ENCODE measurements at places on chromosomes 3 and 15.

- DNase-seq: no peak
Measured at GRCh38 chr3:115208066-115208750, 61.1 kb upstream of the ZBTB20 start.

GRCh38 chr3:36494461-36495109 is 114.3 kb downstream of the STAC start:
- DNase-seq: peak; percentile 74

- DNase-seq: no peak
Measured at GRCh38 chr3:171687581-171687980, 122.7 kb downstream of the PLD1 start.

DNA sequence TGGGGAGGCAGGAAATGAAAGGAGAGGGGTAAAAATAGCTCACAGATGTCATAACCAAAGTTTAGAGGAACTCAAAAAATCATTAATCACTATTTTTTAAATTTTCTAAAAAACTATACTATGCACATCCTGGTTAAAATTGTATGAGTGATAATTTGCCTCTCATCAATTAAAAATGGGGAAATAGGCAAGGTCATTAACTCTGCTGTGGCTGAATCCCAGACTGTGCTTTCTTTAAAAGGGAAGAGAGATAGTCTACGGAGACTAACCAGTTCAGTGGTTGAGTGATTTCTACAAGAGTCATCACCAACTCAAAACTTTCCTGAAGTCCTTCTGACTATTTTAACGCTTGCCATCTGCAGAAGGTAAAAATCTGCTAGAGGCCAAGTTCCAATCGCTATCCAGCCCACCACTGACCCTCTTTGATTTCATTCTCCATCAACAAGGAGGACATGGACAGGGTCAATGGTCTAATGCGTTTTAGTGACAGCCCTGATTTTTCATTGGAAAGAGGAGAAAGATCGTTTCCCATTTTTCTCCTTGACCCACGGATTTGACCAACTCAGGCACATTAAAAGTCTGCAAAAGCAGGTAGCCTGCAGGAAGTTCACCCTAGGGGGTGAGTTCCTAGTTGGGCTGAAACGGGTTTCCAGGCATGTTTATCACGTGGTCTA is 850 bp downstream of the SUCLG2 start:
- no peak for DNase-seq

- no peak for DNase-seq
Measured at GRCh38 chr15:39013262-39013661, 448.6 kb upstream of the RASGRP1 start.

DNA sequence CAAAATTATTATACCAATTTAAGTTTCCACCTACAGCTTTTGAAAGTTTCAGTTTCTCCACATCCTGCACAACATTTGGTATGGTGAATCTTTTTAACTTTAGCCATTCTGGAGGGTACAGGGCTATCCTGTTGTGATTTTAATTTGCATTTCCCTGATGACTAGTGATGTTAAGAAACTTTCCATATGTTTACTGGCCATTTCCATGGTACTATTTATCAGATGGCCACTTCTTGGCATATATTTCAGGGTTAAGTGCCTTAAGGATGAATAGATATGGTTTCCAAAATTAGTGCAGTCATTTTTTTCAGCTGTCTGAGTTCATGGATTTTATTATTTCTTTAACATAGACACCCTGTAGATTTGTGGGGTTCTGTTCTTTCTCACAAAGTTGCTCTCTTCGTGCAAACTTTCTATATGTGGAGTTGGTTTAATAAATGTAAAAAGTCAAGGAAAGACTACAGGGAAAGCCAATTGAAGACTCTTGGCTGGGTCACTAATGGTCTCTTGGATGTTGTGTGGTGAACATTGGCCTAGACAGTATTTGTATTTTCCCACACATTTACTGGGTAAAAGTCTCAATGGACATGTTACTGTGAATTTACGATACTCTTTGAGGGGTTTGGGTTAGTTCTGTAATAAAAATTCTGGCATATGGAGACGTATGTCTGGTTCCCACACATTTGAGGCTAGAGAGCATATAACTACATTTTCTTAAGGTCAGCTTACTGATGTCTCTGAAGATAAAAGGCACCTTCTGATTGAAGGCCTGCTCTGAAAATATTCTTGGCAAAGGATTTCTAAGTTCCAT is 147.5 kb upstream of the PDZRN3 start:
- no peak for DNase-seq

- DNase-seq: no peak
Measured at GRCh38 chr15:80831606-80832224, 52.5 kb downstream of the CEMIP start.

DNA sequence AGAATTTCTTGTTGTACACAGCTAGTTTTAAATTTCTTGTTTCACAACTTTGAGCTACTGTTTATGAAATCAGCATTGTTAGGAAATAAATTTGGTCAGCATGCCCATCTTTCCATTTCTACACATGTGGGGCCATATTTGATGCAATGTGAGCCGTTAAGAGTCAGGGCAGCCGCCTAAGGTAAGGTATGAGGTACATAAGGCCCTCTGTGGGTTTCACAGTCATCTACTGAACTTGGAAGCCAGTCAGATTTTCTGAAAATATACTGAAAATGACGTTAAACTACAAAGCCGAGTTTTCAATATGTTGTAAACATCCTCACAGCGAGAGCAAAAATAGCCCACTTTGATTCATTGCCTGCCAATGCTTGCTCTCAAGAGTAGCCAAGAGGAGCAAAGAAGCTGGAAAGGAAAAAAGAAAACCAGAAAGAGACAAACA is 94.7 kb upstream of the PDZRN3 start:
- DNase-seq: no peak

GRCh38 chr15:40330368-40330836 is 6.9 kb downstream of the INAFM2 start:
- no peak for DNase-seq

GRCh38 chr3:23071296-23071695 is 131.8 kb upstream of the UBE2E2 start:
- DNase-seq: no peak

GRCh38 chr3:77460326-77460725 is 420.4 kb downstream of the ROBO2 start:
- peak; percentile 24 for DNase-seq

GRCh38 chr3:37072892-37073291 is 79.6 kb downstream of the MLH1 start:
- DNase-seq: peak; percentile 62

DNA sequence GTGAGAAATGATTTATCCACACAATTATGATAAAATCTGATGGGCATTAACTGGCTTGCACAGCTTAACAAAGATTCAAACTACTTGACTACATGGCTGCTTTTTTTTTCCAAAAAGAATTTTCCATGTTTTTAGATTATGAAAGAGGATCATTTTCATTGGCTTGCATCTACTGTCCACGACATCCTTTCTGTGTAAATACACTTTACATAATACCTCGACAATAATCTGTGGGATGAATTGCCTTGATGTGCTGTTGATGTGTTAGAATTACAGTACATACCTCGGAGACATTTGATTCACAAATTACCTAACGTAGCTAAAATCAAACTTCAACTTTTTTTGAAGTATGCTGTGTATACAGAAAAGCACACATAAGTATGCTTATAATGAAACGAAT is 104.4 kb downstream of the PPP2R3A start:
- DNase-seq: no peak

DNA sequence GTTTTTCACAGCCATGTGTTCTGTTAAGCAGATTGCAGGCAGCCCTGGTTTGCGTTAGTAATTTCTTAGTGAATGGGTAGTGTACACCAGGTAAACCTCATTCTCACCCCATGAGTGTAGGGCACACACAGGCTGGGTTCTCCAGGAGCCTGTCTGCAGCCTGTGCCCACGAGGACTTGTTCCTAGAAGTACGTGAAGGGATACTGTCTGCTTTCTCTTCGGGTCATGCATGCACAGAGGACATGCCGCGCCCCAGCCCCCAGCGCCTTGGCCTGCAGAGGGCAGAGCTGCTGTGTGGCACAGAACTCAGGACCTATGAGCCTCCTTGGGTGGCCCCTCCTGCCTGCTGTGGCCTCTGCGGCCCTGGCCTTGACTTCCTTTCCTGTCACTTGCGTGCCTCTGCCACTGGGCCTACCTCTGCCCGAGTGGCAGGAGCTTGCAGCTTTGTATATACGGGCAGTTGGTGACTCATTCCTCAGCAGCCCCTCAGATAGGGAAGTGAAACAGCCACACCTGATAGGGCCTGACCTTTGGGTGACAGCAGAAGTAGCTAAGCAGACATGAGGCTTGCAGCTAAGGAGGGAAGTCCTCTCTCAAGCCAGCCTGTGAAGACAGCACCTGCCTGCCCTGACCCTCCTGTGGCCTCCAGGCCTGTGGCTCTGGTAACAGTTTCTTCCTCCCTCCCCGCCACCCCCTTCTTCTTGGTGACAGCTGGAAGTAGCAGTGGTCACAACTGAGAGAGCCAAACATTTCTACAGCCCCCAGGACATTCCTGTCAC is 19.5 kb downstream of the PPCDC start:
- DNase-seq: peak; percentile 39

DNA sequence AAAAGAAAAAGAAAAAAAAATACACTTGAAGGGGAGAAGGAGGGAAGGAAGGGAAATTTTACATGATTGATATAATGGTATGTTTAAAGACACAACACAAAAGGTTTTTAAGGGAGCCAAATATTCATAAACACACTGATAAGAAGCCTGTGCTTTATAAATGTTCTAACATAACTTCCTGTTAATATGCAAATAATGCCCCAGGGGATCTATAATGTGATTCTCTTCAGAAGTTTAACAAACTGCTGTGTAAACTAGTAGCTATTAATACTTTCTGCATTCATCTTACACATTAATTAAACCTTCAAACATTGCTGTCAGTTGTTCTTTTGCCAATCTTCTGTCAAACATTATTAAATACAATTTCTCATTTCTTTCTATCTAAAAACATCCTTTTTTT is 231.6 kb downstream of the TJP1 start:
- DNase-seq: no peak

Measured in MCF 10A (cell line).